Activated T-helper 2 cell treated with anti-CD3 and anti-CD28 coated beads, Interferon-gamma antibody, Interleukin-2, Interleukin-4, amounts not matched to agents 10 μg/mL and 5 μg/mL and 100 μg/mL, durations not matched to agents 14 hours and 24 hours and 36 hours (primary cell): ENCODE measurements at places on chromosomes 1 and 21.

GRCh38 chr1:206898915-206899431 lies 1.7 kb downstream of the IL24 start:
- H3K4me1 ChIP-seq, result peaks cover 32% of the 10 kb centered on the region
- H3K27ac ChIP-seq, result no peak overlapping the region
- H3K27me3 ChIP-seq, result no peaks in the 10 kb centered on the region
- no peak overlapping the region for H3K4me3 ChIP-seq
- DNase-seq, result no peak
- peaks cover 14% of the 10 kb centered on the region for H3K36me3 ChIP-seq

GRCh38 chr1:51336004-51336403 lies 5.6 kb upstream of the TTC39A start:
- no peak overlapping the region for H3K27ac ChIP-seq
- H3K36me3 ChIP-seq, result no peaks in the 10 kb centered on the region
- peaks cover 13% of the 10 kb centered on the region for H3K27me3 ChIP-seq
- H3K4me1 ChIP-seq, result peaks cover 7% of the 10 kb centered on the region
- no peak overlapping the region for H3K4me3 ChIP-seq

- H3K4me3 ChIP-seq, result no peak overlapping the region
- H3K27me3 ChIP-seq, result peaks cover 49% of the 10 kb centered on the region
- no peaks in the 10 kb centered on the region for H3K36me3 ChIP-seq
- H3K4me1 ChIP-seq, result no peaks in the 10 kb centered on the region
These were observed 1.2 kb downstream of the HMGCS2 start for GRCh38 chr1:119767486-119767885.

GRCh38 chr1:229381234-229381633 lies 38.4 kb upstream of the CCSAP start:
- H3K27ac ChIP-seq, result no peak overlapping the region
- peaks cover 19% of the 10 kb centered on the region for H3K27me3 ChIP-seq
- DNase-seq, result no peak
- H3K36me3 ChIP-seq, result no peaks in the 10 kb centered on the region
- no peaks in the 10 kb centered on the region for H3K4me1 ChIP-seq
- H3K4me3 ChIP-seq, result no peak overlapping the region

DNA sequence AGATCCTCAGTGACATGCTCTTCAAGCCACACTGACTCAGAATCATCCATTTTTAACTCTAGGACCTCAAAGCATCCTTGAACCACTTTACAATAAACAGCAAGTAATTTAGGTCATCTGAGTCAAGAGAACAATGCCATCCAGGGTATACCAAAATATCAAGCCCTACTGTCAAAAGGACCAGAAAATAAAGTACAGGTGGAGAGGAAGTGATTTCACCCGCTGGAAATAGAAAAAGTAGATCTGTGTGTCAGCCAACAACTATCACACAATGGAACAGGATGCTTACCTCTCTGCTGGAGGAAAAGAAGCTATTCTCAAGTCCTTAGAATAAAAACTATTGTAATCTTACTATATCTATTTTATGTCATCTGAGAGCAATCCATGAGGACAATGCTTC lies 37.0 kb downstream of the RERE start:
- no peaks in the 10 kb centered on the region for H3K27me3 ChIP-seq
- H3K36me3 ChIP-seq, result peaks cover 3% of the 10 kb centered on the region
- H3K4me1 ChIP-seq, result peaks cover 14% of the 10 kb centered on the region
- no peak overlapping the region for H3K4me3 ChIP-seq
- H3K27ac ChIP-seq, result no peak overlapping the region
- DNase-seq, result no peak

GRCh38 chr1:32126770-32127169 lies 18.9 kb downstream of the KPNA6 start:
- H3K36me3 ChIP-seq, result peaks cover 13% of the 10 kb centered on the region
- DNase-seq, result no peak
- peaks cover 30% of the 10 kb centered on the region for H3K4me1 ChIP-seq
- no peak overlapping the region for H3K4me3 ChIP-seq
- no peak overlapping the region for H3K27ac ChIP-seq

- no peak overlapping the region for H3K27ac ChIP-seq
- no peaks in the 10 kb centered on the region for H3K36me3 ChIP-seq
- H3K4me1 ChIP-seq, result no peaks in the 10 kb centered on the region
- H3K4me3 ChIP-seq, result no peak overlapping the region
These were observed 61.2 kb upstream of the CCDC190 start for GRCh38 chr1:162922201-162922600.
